Dorsolateral prefrontal cortex (tissue), 122 donors: ENCODE measurements at places on chromosomes 7 and 10. TPM values are rescaled to one million over a fixed set of nuclear protein-coding genes. Genes with fewer than 3 reads are reported as not detected.

DNA sequence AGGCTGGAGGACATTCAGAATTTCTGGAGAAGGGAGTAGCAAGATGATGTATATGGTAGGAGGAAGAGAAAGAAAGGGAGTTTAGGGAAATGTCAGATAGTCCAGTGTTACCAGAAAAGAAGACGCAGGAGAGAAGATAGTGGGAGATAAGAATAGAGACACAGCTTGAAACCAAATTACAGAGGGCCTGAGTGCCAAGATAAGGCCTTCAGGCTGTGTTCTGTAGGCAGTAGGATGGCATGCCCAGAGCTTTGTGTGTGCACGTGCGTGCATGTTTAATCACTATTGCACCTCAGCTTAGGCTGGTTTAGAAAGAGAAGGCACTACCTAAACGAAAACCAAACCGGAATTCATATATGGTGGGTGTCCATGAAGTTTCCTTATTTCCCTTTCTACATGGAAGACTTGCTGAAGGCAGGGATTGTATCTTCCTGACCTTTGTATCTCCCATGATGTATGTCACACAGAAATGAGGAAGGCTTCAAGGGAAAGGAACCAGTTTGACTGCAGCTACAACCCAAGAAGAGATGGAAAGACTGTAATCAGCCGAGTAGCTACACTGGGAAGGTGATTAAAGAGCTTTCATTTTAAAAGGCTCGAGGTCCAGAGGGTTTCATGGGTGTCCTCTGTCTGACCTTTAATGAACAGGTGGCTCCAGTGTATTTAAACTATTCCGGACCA, 35.8 kb upstream of the BHLHA15 start:
- no peak for DNase-seq

GRCh38 chr10:71638064-71638821, 81.3 kb downstream of the C10orf105 start:
- DNase-seq: no peak

DNA sequence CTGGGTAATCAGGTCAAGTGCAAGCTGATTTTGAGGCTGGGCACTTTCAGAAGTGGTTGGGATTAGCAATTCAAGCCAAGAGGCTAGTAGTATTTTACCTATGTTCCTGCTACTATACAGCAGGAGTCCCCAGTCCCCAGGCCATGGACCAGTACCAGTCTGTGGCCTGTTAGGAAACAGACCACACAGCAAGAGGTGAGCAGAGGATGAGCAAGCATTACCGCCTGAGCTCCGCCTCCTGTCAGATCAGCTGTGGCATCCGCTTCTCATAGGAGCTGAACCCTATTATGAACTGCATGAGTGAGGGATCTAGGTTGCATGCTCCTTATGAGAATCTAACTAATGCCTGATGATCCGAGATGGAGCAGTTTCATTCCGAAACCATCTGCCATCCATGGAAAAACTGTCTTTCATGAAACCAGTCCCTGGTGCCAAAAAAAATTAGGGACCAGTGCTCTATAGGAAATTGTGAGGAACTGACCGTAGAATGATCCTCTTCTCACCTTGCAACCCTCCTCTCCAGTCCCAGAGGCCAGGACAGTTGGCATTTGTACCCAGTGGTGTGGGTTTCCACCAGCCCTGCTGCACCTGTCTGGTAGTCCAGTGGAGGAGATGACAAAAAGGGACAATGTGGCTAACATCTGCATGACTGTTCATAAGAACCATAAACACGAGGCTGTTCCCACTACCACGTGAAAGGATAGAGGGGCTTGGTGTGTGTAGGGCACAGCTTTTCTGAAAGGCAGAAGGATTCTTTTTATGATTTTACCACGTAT, 172.5 kb downstream of the KIAA1217 start:
- no peak for DNase-seq

DNA sequence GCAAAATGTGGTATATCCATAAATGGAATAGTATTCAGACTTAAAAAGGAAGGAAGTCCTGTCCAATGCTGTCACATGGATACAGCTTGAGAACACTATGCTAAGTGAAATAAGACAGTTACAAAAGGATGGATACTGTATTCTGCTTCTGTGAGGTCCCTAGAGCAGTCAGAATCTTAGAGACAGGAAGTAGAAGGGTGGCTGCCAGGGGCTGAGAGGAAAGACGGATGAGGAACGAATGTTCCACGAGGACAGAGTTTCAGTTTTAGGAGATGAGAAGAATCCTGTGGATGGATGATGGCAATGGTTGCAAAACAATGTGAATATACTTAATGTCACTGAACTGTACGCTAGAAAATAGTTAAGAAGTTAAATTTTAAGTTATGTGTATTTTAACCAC, 3.8 kb downstream of the PRKCQ start:
- no peak for DNase-seq

Gene CTBP2
- 40.8 TPM for total RNA-seq

Gene HOXA3
- total RNA-seq: not detected

Gene ZSCAN25
- total RNA-seq: 34.4 TPM

Gene TAS2R41
- total RNA-seq: not detected
